Stimulated activated CD4-positive, alpha-beta T cell treated with anti-CD3 and anti-CD28 coated beads, Interleukin-1b, Interleukin-23, amount 100 ng/mL, for 1 hour (primary cell): ENCODE measurements at places on chromosomes 11 and 22.

DNA sequence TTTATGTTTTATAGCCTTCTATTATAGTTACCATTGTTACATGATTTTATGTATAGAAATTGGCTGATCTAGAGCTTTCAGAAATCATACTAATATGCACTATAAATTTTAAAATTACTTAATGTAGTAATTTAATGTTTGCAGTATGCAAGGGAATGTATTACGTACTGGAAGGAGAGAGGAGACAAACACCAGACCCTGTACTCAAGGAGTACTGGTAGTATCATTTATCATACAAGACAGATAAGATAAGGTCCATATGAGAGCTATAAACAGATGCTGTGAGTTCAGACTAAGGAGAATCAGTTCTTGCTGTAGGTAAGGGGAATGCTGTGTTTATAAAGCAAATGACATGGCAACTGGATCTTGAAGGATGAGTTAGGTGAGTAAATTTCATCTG lies 765 bp downstream of the BCO2 start:
- no peak for DNase-seq

- no peak for DNase-seq
Measured at GRCh38 chr11:16408619-16409018, 52.3 kb upstream of the SOX6 start.

DNA sequence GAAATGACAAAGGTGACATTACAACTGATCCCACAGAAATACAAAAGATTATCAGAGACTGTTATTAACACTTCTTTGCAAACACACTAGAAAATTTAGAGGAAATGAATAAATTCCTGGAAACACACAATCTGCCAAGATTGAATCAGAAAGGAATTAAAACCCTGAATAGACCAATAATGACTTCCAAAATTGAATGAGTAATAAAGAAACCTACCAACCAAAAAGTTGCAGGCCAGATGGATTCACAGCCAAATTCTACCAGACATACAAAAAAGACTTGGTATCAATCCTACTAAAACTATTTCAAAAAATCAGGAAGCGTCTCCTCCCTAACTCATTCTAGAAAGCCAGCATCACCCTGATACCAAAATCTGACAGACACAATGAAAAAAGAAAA lies 17.2 kb downstream of the RAB38 start:
- DNase-seq = no peak

- DNase-seq = no peak
Measured at GRCh38 chr22:37734964-37735451, 38.2 kb downstream of the TRIOBP start.

DNA sequence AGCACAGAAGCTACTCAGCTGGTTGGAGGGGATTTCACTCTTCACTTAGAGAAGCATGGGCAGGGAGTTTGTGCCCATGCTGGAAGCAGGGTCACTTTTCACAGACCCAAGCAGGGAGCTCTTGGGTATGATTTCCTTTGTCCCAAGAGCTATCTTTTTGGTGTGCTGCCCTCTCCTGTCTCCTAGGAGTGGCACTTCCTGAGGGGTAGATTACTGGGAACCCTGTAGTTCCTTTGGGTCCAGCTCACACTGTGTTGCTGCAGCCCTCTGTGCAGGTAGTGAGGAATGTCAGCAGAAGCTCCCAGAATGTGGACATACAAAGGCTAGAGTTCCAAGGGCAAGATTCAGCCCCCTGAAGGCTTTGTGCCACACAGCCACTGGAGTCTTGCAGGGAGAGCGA lies 537.1 kb upstream of the ANO3 start:
- DNase-seq = no peak

- DNase-seq = no peak
Measured at GRCh38 chr22:39230261-39231196, 14.3 kb downstream of the PDGFB start.

GRCh38 chr22:46364341-46365165 lies 29.0 kb downstream of the TRMU start:
- no peak for DNase-seq

GRCh38 chr11:126350836-126351235 lies 4.7 kb upstream of the ST3GAL4 start:
- no peak for DNase-seq

DNA sequence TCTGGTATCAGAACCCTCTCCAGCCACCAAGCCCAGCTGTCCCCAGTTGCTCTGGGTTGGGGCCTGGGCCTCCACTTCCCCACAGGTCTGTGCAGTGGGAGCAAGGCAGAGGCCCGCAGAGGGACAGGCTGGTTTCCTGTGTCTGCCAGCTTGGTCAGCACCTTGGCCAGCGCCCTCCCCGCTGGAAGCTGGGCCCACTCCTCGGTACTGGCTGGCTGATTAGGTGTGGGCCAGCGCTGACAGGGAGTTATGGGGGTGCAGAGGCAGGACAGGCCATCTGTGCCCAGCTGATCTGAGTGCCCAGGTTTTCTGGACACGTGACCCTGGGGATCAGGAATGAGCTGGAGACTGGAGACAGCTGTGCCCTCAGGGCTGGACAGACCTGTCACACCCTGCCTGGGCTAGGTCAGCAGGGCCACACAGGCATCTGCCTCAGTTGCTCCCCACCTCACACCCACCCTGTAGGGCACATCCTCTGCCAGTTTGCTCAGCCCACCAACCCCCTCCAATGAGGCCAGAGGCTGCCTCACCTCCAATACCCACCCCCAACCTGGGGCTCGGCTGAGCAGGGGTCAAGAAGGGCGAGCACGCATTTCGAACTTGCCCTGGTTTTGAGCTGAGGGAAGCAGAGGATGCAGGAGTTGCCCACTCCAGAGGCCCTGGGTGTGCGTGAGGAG lies 175.3 kb downstream of the IGLL1 start:
- DNase-seq = no peak

DNA sequence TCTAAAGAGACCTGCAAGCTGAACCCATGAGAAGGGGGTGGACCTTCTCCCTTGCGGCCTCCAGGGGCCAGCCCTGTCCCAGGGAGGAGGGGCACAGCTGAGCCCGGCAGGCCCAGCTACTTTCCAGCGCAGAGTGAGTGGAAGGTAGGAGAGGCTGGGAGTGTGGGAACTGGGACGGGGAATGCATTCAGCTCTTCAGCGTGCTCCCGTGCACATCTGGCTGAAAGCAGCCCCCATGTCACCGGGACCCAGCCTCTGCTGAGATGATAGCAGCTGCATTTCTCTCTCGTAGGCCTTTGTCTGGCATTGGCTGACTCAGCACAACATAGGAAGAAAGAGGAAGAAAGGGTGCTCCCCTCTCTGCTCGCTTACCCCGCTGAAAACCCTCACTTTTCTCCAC lies 951.5 kb downstream of the TBC1D22A start:
- DNase-seq = no peak

DNA sequence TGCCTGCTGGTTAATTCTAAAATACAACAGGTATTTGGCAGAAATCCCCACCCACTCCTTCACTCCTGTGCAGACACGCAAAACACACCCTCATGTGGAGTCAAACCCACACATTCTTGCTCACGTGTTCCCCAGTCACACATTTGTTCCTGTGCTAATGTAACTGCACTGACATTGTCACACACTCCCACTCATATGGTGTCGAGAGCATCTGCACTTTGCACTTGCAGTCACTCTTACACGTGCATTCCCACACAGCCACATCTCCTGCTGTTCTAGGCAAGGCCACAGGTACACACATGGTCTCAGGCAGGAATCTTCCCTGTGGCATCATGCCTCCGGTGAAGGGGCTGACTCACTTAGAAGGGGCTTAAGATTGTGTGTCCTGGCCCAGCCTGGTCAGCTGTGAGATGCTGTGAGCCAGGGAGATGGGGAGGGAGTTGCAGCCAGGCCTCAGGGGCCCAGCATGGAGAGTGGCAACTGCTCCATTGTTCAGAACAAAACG lies 395.0 kb downstream of the TENM4 start:
- no peak for DNase-seq

- no peak for DNase-seq
Measured at GRCh38 chr22:36731916-36732315, 28.4 kb upstream of the CACNG2 start.

DNA sequence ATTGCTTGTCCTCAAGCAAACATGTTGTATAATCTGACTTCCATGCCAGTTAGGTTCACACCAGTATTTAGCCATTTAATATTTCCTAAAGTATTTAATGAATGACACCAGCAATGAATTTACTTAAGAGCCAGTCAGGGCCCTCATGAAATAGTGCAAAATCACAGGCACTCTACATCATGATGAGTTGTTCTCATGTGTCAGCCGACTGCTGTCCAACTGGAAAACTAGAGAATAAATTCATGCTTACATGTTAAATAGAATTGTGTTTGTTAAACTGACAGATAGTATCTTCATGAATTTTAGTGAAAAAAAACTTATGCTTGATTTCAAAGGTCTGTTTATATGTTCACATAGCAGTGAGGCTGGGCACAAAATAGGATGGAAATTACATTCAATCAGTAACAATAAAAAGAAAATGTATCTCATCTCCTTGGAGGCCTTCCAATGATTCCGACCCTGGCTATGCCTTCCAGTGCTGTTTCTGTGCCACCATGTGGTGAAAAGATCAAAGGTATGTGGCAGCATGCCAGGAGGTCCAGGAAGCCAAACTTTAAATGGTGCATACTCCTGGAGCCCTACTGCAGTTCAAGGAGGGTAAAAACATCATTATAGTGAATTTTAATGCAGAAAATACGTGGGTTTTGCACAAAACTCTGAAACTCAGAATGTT lies 45.2 kb downstream of the CTSC start:
- no peak for DNase-seq

- DNase-seq = peak; percentile 10
Measured at GRCh38 chr22:47213571-47214230, 451.3 kb downstream of the TBC1D22A start.

GRCh38 chr11:70029115-70029860 lies 48.8 kb upstream of the ANO1 start:
- DNase-seq = no peak

DNA sequence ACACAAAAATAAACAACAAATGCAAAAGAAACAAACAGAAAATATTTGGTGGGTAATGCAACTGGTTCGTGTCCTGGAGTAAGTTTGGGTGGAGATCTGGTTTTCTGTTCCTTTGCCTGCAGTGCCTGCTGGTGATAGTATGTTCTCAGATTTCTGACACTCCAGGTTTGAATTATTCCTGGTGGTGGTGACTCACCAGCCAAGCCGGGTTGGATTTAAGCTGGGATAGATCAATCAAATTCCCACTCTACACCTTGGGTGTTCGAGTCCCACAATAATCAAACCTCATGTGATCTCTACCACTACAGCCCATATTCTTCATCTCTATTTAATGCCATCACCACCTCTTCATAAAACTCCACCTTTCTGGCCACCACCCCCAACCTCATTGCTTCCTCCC lies 421.8 kb downstream of the NTM start:
- DNase-seq = no peak

GRCh38 chr11:35862666-35863065 lies 81.2 kb upstream of the LDLRAD3 start:
- no peak for DNase-seq

DNA sequence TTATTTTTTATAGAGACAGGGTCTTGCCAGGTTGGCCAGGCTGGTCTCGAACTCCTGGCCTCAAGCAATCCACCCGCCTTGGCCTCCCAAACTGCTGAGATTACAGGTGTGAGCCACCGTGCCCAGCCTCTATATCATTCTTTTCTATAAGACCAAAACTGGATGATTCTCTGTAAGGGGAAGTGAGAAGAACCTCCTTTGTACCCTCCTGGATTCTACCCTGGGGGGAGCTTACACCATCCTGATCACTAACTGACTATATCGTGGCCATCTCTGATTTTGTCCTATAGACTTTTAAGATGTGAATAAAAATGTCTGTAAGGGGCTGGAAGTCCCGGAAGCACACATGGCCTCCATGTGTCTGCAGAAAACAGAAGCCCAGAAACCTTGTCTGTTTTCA lies 9.1 kb downstream of the PIWIL4 start:
- DNase-seq = no peak

- DNase-seq = no peak
Measured at GRCh38 chr11:117180661-117181585, 2.4 kb downstream of the SIDT2 start.

DNA sequence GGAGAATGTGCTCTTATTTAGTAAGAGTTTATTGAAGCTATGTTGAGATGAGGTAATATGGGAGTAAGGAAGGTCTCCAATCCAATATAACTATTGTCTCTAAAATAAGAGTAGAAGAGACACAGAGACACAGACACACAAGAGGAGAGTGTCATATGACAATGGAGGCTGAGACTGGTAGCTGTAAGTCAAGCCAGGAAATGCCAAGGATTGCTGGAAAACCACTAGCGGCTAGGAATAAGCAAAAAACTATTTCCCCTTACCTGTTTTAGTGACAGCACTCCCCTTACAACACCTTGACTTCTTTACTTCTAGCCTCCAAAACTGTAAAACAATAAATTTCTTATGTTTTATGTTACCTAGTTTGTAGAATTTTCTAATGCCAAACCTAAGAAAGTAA lies 1652.8 kb downstream of the LRRC4C start:
- no peak for DNase-seq
